Activated CD4-positive, alpha-beta T cell treated with anti-CD3 and anti-CD28 coated beads for 24 hours (primary cell): ENCODE measurements at places on chromosomes 11 and 22.
A peak's percentile ranks its signal among the peaks of the same experiment; 100 is the strongest.

GRCh38 chr11:35352077-35352888 is 67.1 kb downstream of the SLC1A2 start:
- DNase-seq: no peak

DNA sequence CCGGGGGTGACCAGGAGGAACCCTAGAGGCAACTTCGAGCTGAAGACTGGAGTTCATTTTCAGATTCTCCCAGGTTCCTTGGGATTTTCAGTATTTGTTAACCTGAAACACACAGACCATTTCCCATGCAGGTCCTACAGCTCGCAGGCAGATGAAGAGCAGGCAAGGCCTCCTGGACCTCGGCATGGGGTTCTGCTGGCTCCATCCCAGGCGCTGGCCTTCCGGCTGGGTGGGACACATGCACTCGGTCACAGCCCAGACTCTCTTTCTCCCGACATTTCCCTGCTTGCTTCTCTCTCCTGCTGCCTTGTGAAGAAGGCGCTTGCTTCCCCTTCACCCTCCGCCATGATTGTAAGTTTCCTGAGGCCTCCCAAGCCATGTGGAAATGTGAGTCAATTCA is 15.4 kb upstream of the TTLL12 start:
- DNase-seq: no peak

- peak; percentile 75 for DNase-seq
These were observed 41.0 kb upstream of the CD5 start for GRCh38 chr11:61061081-61061826.

DNA sequence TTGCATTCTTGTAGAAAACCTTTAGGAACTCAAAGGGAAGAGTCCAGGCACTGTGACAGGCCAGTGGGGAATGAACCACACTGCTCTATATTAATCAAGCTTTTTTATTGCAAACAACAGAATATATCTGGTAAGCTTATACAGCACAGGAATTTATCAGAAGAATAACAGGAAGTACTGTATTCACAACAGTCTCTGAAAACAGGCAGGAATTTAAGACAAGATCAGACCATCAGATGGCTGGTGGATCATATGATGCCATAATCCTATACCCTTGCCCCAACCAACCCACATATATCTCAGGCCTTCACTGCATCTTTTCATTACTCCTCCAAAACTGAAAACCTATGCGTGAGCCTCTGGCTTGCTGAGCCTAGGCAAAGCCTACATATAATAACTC is 1.0 kb upstream of the HTATIP2 start:
- DNase-seq: no peak

GRCh38 chr11:124669193-124669592 is 4.3 kb downstream of the SIAE start:
- DNase-seq: no peak

DNA sequence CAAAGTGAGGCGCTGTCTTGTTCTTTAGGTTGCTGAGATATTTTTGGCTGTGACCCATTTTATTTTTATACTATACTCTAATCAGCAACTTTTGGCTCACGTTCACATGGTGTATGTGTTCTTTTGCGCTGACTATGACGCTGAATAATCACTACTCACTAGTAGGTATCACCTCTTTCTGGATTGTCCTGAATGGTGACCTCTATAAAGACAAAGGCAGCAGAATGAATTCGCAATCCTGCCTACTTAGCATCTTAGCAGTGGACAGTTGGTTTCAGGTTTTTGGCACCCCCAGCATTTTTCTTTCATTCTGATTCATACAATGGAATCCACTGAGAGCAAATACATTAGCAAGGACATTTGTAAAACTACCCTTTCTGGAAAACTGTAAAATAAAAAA is 351.3 kb downstream of the JRKL start:
- no peak for DNase-seq
